C1 segment of cervical spinal cord (tissue), 14 donors: ENCODE measurements at places on chromosomes 5 and 9.
A peak's percentile ranks its signal among the peaks of the same experiment; 100 is the strongest.

DNA sequence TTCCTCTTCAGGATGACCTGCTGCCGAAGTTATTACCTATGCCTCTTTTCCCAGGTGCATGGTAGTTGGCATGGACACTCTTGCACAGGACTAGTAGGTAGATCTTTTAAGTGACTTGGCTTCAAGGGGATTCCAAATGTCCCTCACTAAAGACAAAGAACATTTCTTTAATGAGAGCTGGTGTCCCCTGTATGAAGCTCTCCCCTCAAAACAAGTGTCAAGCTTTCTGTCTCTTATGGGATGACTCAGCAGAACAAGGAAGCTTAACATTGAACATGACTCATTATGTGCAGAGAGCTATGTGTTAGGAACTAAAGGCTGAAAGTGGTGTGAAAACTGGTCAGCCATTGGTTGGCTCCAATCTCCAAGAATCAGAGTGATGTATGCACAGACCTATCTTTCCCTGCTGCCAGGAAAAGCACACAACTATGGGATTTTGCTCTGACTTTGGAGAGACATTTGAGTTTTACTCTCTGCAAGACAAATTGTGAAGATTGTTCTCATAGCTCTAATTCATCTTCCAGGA is 120.5 kb downstream of the PRDM6 start:
- no peak for DNase-seq

DNA sequence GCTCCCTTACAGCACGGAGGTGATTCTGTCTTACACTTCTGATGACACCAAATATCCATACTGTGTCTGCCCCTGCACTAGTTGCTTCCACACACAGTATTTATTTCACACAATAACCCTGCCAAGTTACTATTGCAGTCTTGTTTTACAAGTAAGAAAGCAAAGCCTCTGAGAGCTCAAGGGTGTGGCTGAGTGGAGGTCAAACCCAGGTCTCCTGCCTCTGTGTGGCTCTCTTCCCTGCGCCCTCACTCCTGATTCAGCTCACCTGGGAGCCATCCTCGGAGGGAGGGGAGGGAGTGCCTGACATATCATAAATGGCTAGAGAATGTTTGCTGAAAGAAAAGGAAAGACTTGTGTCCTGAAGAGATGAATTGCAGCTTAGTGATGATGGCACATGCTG is 41.0 kb downstream of the MVB12B start:
- no peak for DNase-seq

GRCh38 chr9:107467416-107467815 is 22.2 kb downstream of the KLF4 start:
- DNase-seq, result no peak

DNA sequence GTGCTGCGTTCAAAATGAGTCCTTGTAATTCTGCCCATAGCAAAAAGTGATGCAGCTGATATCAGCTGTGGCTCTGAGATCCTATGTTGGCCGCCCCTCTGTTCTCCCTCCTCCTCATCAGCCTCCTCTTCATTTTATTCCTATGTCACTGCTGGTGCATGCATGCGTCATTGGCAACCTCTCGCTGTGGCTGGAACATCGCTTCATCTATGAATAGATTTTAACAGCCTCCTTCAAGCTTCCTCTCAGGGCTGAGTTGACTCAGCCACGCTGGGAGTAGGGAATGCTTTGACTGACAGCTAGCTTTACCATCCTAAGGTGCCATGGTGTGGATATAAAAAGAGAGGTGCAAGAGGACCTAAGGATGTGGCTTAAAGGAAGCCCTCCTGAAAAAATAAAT is 303.5 kb downstream of the PLK2 start:
- DNase-seq, result no peak

GRCh38 chr5:88376728-88377127 is 108.1 kb upstream of the TMEM161B start:
- no peak for DNase-seq

GRCh38 chr9:130124085-130124860 is 47.9 kb upstream of the NCS1 start:
- DNase-seq, result no peak

DNA sequence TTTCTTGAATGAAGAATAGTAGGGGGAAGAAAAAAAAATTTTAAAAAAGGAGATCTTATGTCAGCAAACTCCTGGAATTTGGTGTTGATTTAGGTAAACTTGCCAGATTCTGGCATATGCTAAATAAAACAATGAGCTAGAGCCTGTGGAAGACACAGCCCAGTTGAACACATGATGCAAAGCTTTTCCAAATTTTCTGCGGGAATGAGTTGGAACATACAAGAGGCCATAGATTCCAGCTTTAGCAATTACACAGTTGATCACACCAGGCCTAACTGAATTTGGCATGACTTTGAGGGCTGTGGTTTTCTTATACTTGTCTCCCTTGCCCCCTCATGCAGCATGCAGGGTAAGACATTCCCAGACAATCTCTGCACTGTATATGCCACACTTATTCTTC is 297.0 kb downstream of the SH3GL2 start:
- DNase-seq, result no peak

GRCh38 chr9:113215132-113215531 is 5.9 kb downstream of the FKBP15 start:
- no peak for DNase-seq

DNA sequence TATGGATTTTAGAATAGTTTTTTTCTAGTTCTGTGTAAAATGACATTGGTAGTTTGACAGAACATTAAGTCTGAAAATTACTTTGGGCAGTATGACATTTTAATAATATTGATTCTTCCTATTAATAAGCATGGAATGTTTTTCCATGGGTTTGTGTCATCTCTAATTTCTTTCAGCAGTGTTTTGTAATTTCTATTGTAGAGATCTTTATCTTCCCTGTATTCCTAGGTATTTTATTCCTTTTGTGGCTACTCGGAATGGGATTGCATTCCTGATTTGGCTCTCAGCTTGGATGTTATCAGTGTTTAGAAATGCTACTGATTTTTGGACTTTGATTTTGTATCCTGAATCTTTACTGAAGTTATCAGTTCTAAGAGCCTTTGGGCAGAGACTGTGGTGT is 420.4 kb downstream of the KIAA0825 start:
- DNase-seq, result no peak

- no peak for DNase-seq
Observed at GRCh38 chr9:91308191-91308590, 53.5 kb downstream of the AUH start.

- DNase-seq, result no peak
Observed at GRCh38 chr5:173832386-173832785, 55.8 kb upstream of the CPEB4 start.

DNA sequence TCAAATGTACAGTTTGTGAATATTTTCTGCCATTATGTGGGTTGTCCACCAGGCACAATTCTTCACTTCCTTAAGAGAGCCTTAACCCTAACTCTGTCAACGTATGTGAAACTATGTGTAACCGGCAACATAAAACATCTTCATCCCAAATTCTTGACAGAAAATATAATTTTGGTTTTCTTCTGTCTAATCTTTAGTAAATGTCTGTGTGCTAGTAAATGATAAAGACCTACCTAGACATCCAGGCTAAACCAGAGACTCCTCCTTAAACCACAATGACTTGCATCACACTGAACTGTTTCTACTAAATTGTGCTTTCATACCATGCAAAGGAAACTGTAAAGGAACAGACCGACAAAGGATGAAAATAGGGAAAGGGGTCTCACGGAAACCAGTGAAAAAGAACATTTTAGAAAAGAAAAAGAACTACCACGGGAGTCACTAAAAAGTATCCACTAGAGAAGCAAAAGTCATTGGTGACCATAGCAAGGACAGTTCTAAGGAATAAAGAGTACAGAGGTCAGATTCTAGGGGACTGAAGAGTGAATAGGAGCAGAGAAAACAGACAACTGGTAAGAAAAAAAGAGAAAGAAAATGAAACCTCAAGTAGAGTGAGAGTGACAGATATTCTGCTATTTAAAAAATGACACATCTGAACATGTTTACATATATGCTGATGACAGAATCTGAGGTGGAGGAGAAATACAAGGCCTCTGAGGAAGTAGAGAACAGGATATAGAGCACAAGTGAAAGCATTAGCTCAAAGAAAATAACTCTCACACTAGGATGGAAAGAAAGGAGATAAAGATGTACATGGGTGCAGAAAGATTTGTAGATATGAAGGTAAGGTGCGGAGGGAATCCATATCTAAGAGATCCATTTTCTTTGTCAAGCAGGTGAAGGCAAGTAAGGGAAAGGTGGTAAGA is 49.4 kb downstream of the FNIP1 start:
- DNase-seq, result no peak

DNA sequence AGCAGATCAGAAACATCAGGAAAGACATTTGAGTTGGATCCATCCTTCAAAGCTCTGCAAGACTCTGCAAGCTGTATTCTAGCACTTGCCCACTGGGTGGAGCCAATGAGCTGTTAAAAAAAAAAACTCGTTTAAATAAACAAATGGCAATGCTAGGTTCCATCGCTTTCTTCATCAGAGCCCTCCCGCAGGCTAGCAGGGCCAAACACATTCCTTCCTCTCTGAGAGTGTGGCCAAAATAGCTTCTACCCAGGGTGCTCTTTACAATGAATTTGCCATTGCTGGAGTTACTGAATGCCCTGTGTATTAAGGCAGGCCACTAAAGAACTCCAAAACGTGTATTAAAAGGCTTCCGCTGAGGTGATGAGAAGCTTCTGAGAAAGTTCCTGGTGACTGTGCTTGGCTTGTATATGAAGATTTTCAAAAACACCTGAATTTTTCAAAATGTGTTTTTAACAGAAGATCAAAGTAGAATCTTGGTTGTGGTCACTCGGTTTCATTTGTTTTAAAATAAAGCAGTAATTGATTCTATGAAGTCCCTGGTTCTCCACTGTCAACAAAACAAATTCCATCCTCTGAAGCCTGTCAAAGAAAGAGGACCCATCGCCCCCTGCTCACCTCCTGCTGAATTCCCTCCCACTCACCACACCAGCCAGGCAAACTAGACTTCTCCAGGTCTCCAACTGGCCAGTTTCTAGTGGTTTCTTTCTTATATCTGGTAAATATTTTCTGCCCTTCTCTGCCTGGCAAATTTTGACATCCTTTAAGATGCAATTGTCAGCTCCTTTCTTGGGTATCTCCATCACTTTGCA is 36.5 kb upstream of the EQTN start:
- DNase-seq, result peak; percentile 65

DNA sequence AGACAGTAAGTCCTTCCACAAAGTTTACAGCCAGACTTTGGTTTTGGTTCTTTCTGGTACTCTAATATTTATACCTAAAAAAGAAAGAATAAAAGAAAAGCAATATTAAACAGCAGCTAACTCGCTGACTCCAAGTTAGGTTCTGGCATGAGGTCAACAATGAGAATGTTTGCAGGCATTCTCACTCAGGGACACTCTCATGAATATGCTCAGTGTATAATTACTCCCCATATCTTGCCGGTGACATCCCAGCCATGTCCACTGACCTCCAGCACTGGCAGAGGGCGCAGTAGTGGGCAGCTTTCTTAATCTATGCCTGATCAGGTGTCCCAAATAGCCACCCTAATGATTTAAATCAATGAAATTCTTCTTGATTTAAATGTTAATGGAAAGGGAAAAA is 151.5 kb downstream of the BNC2 start:
- DNase-seq, result no peak

GRCh38 chr9:89946741-89947140 is 341.9 kb downstream of the GADD45G start:
- DNase-seq, result no peak

DNA sequence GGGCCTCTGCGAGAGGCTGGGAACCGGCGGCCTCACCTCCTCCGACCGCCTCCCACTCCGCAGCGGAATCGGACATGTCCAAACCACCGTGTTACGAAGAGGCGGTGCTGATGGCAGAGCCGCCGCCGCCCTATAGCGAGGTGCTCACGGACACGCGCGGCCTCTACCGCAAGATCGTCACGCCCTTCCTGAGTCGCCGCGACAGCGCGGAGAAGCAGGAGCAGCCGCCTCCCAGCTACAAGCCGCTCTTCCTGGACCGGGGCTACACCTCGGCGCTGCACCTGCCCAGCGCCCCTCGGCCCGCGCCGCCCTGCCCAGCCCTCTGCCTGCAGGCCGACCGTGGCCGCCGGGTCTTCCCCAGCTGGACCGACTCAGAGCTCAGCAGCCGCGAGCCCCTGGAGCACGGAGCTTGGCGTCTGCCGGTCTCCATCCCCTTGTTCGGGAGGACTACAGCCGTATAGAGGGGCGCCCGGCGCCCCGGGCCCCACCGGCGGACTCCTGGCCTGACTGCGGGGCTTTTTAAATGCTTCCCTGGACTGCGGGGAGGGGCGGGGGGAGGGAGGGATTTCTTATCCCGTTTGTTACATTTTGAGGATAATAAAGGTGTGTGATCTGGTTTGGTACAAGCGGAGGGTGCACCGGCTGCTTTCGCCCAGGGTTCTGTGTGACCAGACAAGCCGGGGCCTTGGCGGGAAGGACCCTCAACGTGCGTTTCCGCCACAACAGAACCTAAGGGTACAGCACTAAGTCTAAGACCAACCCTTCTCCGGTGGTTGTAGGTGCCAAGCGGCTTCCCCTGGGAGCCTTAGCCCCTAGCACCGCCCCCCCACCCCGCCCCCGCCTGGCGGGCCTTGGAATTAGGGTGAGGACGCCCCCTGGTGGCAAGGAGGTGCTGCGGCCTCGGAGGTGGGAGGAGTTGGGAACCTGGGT is 9.3 kb downstream of the PRR7 start:
- peak; percentile 46 for DNase-seq

DNA sequence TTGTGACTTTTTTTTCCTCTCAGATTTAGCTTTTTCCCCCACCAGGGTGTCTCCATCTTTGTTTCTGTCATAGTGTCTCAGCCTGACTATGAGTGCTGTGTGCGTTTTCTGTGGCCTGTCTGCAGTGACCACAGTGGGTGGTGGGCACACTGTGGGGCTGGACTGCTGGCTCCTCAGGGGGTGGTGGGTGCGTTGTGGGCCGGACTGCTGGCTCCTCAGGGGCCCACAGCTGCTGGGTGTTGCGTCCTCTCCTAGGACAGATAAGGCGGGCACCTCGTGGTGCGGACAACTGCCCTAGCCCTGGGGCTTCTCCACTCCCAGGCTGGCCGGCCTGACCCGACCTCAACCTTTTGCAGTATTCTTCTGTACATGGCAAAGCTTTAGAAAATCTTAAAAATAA is 100.4 kb downstream of the EHMT1 start:
- no peak for DNase-seq
